GM12878 (cell line): ENCODE measurements at places on chromosomes 7 and 10. TPM values are rescaled to one million over a fixed set of nuclear protein-coding genes. Genes with fewer than 3 reads are reported as not detected.

LFNG gene
- 0.62 and 0.80 TPM in 2 replicates for total RNA-seq

AP4M1 gene
- 12.9 and 13.6 TPM in 2 replicates for total RNA-seq

HACD1 gene
- 0.38 and 0.80 TPM in 2 replicates for total RNA-seq

NXPH1 gene
- total RNA-seq = not detected in 2 replicates

HOXA1 gene
- total RNA-seq = 0.23 TPM in 1 of 2 replicates, not detected in the other

COX19 gene
- total RNA-seq = 8.6 and 9.0 TPM in 2 replicates
